Naive thymus-derived CD4-positive, alpha-beta T cell (primary cell): ENCODE measurements at places on chromosomes 6 and 20. TPM values are rescaled to one million over a fixed set of nuclear protein-coding genes. Genes with fewer than 3 reads are reported as not detected.

GRCh38 chr6:35073211-35073610 lies 67.9 kb downstream of the TCP11 start:
- no peaks in the 10 kb centered on the region for H3K4me1 ChIP-seq
- H3K4me3 ChIP-seq, result no peak overlapping the region
- no peaks in the 10 kb centered on the region for H3K36me3 ChIP-seq
- H3K27ac ChIP-seq, result no peak overlapping the region
- H3K27me3 ChIP-seq, result no peaks in the 10 kb centered on the region

DNA sequence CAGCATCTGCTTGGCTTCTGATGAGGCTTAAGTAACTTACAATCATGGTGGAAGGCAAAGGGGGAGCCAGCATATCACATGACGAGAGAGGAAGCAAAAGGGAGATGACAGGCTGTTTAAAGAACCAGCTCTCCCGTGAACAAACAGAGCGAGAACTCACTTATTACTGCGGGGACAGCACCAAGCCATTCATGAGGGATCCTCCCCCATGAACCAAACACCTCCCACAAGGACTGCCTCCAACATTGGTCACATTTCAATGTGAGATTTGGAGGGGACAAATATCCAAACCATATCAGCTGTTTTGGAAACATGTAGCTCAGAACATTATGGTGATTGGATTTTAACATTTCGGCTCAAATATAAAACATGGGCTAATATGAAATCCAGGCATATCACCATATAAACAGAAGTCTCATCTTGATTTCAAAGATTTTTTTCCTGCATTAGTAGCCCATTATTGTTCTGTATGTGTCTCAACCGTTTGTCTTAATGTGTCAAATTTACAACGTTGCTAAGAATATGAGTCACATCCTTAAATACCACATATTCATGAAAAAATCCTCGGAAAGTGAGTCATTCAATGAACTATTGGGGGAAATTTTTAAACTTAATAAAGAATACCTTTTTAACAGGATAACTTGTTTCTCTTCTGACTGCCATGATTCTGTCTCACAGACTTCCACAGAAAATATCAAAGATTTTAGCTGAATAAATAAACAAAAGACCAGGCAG lies 894.3 kb downstream of the TFAP2A start:
- H3K36me3 ChIP-seq, result no peaks in the 10 kb centered on the region
- H3K4me3 ChIP-seq, result no peak overlapping the region
- DNase-seq, result no peak

GRCh38 chr20:62308102-62308822 lies 5.5 kb downstream of the ADRM1 start:
- no peak for DNase-seq

- no peak for DNase-seq
- no peaks in the 10 kb centered on the region for H3K4me1 ChIP-seq
- H3K27ac ChIP-seq, result no peak overlapping the region
Observed at GRCh38 chr6:163543321-163543720, 128.8 kb downstream of the QKI start.

DNA sequence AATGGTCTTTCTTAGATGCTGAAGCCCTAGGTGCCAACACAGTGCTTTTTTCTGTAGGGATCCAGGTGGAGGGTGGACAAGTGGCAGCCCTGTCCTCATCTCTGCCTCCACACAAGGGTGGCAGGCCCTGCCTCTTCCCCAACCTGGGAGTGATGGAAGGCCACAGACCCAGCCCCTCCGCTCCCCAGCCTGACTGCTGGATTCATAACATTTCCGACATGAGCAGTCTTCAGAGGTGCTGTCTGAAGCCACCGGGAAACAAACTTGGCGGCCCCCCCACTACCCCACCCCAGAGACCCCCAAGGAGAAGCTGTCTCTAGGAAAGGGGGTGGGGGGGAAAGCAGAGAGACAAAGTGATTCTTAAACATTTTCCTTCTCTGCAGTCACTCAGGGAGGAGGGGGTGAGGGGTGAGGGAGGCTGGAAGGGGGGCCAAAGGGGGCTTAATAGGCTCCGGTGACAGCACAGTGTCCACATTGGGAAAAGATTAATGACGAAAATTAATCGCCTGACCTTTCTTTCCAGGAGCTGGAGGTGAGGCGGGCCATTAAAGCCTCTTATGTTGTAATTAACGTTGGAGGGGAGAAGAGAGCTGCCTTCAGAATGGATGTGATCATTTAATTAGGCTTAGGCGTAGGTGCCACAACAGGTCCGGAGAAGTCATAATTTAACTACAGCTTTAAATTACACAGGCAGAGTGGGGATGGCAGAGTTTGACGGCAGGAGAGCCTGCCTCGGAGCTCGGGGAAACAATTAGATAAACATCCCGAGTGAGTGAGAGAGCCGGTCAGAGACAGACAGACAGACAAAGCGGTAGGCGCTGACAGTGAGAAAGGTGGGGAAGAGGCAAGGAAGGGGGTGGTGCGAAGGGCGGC lies 76.8 kb upstream of the FOXP4 start:
- no peak for DNase-seq
- no peak overlapping the region for H3K4me3 ChIP-seq
- H3K27me3 ChIP-seq, result peaks cover 18% of the 10 kb centered on the region
- H3K4me1 ChIP-seq, result no peaks in the 10 kb centered on the region
- no peaks in the 10 kb centered on the region for H3K36me3 ChIP-seq
- H3K27ac ChIP-seq, result no peak overlapping the region

DNA sequence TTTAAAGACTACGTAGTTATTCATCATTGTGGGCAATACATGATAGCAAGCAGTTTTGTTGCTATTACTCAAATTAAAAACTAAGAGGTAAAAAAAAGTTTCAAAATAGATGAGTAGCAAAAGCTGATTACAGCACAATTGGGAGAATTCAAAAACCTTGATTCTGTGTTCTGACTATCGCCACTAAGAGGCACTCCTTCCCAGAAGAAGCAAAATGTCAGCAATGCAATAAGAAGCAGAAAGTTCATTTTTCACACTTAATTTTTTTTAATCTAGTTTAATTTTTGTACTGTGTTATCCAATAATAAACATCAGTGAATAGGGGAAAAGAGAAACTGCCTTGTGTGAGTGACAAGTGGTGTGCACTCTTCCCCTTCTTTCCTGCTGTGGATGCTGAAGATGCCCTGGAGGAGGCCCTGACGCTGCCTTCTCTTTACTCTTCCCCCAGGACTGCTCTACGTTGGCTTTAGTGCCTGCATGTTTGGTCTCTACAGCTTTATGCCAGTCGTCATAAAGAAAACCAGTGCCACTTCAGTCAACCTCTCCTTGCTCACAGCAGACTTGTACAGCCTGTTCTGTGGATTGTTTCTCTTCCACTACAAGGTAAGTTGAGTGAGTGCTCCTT lies 263.2 kb upstream of the PLN start:
- DNase-seq, result no peak
- no peaks in the 10 kb centered on the region for H3K4me1 ChIP-seq
- H3K27ac ChIP-seq, result no peak overlapping the region
- no peaks in the 10 kb centered on the region for H3K36me3 ChIP-seq
- no peak overlapping the region for H3K4me3 ChIP-seq

GRCh38 chr6:67594366-67594765 lies 1040.7 kb upstream of the ADGRB3 start:
- no peak overlapping the region for H3K27ac ChIP-seq
- DNase-seq, result no peak
- no peaks in the 10 kb centered on the region for H3K36me3 ChIP-seq
- H3K4me1 ChIP-seq, result no peaks in the 10 kb centered on the region
- no peak overlapping the region for H3K4me3 ChIP-seq

- no peak overlapping the region for H3K4me3 ChIP-seq
- H3K4me1 ChIP-seq, result no peaks in the 10 kb centered on the region
- no peaks in the 10 kb centered on the region for H3K27me3 ChIP-seq
Observed at GRCh38 chr20:45355209-45356084, 7.2 kb upstream of the SDC4 start.

DNA sequence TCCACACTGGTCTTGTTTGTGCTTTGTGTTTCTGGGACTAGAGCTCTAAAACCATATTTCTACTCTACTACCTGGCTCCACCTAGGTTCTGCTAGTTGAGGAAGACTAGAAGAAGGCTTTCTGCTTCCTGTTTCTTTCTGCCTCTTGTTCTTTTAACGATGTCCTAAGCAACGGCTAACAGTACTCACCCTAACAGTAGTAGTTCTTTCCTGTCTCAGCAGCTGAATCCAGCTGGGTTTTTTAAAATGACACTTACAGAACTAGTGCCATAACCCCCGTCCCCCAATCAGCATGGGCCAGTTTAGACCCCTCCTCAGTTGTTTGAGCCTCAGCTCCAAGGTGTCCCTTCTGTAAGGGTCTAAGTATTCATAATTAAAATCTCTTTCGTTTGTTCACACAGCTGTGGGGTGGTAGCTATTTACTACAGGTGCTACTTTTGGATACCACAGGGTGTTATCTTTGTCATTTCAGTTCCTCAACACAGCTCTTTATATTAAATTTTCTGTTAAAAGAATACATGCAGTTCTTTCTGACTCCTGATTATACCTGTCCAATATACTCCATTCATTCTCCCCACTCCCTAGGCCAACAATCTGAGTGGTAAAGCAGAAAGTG lies 790.2 kb downstream of the DHX35 start:
- no peaks in the 10 kb centered on the region for H3K4me1 ChIP-seq

DNA sequence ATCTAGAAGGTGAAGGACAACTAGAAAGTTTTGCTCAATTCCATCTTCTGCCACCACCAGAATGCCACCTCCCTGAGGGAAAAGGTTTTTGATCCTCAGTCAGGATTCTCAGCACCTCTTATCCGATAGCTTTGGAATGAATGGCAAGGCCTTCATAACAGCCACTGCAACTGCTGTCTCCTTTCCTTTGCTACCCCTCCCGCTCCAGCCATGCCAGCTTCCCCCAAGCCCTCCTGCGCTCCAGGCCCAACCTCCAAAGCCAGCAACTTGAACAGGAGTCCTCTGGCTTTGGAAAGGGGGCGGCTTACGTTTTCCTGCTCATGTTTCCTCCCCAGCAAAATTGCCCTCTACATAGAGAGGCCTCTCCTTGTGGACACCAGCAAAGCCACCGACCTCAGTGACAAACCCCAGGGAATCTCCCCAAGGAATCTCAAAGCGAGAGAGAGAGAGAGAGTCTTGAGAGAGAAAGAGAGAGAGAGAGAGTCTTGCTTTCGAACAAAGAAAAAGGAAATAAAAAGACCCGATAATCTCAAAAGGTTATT lies 420 bp upstream of the BTN2A1 start:
- peaks cover 37% of the 10 kb centered on the region for H3K4me1 ChIP-seq

GRCh38 chr6:136921936-136922684 lies at the start of gene SLC35D3:
Gene SLC35D3, plus strand, starts transcription at chr6:136922301. Its CDS starts 128 bp downstream, at chr6:136922429.
- no peak within 1 kb of the TSS for H3K27ac ChIP-seq
- no peak for DNase-seq
- peaks cover 19% of the 10 kb centered on the region for H3K4me1 ChIP-seq

DNA sequence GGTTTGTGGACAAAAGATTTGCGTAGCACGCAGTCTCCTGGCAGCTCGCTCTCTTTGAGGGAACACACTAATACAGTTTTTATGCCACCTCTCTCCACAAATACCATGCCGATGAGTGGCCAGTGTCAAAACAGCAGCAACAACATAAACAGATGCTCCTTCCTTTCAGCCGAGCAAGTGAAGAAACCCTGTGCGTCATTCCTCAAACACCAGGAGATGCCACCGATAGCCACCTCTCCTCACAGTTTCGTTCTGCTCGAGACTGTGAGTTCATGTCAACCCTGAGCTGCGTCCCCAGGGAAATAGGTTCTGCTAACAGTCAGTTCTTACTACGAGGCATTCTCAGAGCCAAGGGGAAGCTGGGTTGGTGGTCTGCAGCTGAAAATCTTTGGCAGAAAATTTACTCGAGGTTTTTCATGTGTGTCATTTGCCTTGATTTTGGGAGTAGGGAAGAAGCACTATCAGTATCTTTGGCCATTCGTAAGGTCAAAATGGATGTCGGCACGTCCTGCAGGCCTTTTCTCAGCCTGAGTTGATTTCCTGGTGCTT lies 59.9 kb downstream of the EYA2 start:
- no peaks in the 10 kb centered on the region for H3K27me3 ChIP-seq
- H3K4me3 ChIP-seq, result no peak overlapping the region
- no peaks in the 10 kb centered on the region for H3K4me1 ChIP-seq
- H3K36me3 ChIP-seq, result no peaks in the 10 kb centered on the region

DNA sequence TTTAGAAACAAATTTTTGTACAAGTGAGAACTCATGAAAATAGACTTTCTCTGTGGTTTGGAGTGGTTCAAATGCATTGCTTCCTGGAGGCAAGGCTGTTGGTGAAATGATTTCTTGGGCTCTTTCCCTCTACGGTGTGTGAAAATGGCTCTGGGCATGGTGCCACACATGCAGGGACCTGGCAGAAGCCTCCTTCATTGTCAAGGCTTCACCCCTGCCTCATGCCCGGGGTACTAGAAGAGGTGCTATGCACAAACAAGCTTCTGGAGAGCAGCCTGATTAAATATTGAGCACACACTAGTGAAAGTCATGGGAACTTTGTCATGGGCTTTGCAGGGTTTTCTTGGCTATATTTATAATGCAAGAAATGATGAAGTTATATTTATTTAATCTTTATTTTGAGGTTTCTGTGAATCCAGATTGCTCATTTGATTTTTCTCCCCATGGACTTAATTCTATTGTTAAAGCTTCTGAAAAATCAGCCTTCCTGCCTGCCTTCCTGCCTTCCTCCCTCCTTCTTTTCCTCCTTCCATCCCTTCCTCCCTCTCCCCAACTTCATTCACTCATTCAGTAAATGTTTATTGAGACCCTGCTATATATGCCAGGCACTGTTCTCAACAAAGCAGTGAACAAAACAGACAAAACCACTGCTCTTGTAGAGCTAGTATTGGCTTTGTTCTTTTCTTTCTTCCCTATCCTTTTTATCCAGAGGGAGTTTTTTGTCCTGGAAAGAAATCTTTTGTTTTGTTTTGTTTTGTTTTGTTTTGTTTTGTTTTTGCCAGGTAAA lies 21.0 kb downstream of the C6orf89 start:
- H3K4me3 ChIP-seq, result no peak overlapping the region
- H3K36me3 ChIP-seq, result peaks cover 9% of the 10 kb centered on the region
- H3K27ac ChIP-seq, result no peak overlapping the region
- H3K4me1 ChIP-seq, result peaks cover 3% of the 10 kb centered on the region

DNA sequence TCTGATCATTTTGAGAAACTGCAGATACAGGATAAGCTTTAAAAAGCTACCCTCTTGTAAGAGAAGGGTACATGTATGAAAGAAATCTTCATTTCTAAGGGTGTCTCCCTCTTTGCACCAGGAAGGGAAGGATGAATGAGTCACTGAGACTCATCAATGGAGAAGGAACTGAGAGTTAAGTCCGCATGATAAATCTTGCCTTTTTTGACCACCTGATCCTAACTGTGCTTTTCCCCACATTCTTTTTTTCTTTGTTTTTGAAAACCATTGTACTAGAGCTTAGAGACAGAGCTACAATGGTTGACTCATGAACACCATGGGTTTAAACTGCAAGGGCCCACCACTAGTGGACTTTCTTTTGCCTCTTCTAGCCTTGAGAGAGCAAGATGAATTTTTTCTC lies 353.0 kb upstream of the RGS17 start:
- no peak overlapping the region for H3K27ac ChIP-seq
- no peaks in the 10 kb centered on the region for H3K36me3 ChIP-seq
- no peaks in the 10 kb centered on the region for H3K4me1 ChIP-seq
- H3K4me3 ChIP-seq, result no peak overlapping the region

Gene MAFB
- 139 TPM for total RNA-seq

Gene TINAG
- total RNA-seq, result not detected in 2 replicates

Gene MDN1
- 54.9 TPM for total RNA-seq

Gene CCND3
- 285 TPM for total RNA-seq
